ENCODE measurements at places on chromosomes 1 and 21. TPM values are rescaled to one million over a fixed set of nuclear protein-coding genes. Genes with fewer than 3 reads are reported as not detected.
A peak's percentile ranks its signal among the peaks of the same experiment; 100 is the strongest.

Gene SPATA46
- not detected for total RNA-seq

Gene TLR5
- total RNA-seq, result 1.2 TPM

Gene TSEN15
- 28.0 TPM for total RNA-seq

Gene MAP3K21
- total RNA-seq, result 2.2 TPM

Gene AXDND1
- total RNA-seq, result 1.1 TPM

Gene C1orf185
- not detected for total RNA-seq

Gene TMPRSS15
- total RNA-seq, result not detected

Gene ZNF593OS
- total RNA-seq, result not detected

Gene FCRL6
- total RNA-seq, result not detected

DNA sequence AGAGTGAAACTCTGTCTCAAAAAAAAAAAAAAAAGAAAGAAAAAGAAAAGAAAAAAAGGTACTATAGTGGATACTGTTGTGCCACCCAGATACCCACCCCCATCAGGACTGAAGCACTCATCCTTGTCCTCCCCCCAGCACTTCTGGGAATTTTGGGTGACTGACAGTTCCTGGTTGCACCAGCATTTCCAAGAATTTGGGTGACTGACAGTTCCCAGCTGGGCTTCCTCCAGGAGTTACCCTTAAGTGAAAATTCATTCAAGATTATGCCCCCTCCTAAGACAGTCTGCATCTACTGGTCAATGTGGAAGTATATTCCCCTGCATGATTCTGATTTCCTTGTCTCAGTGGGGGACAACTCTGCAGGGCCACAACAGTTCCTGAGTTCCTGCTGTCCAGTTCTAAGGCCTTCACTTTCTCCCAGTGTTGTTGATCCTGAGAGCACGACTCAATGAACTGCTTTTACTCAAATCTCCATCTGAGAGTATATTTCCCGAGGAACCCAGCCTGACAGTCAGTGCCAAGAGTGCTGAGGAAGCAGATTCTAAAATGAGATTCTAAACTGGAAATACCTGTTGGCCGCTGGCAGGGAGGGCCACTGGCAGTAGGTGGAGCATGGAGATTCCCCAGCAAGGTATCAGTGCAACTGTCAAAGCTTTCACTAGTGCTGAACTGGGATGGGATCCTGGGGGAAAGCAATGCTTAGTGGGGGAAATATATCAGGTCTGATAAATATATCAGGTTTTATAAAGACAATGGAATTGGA lies 18.5 kb downstream of the RIIAD1 start:
- no peak for DNase-seq

- no peak for DNase-seq
These were observed 53.6 kb downstream of the COL18A1 start for GRCh38 chr21:45458281-45459170.

DNA sequence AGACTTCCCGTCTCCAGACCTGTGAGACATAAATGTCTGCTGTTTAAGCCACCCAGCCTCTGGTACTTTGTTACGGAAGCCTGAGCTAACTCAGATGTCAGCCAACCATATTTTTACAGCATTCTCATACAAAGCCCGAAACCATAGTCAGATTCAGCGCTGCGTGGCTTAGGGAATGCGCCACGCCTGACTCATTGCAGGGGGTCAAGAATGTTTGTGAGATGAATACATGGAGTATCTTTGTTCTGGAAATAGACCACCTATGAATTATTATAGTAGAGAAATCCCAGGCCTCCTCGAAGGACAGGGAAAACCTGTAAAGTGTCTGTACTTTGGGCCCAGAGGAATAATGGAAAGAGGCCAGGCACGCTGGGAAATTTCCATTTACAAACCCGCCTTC lies 434.8 kb downstream of the CAMTA1 start:
- peak; percentile 79 for DNase-seq

- peak; percentile 2 for DNase-seq
These were observed 11.7 kb upstream of the OR14I1 start for GRCh38 chr1:248714248-248714647.

GRCh38 chr1:11280719-11281376 lies 7.8 kb downstream of the UBIAD1 start:
- DNase-seq, result no peak

DNA sequence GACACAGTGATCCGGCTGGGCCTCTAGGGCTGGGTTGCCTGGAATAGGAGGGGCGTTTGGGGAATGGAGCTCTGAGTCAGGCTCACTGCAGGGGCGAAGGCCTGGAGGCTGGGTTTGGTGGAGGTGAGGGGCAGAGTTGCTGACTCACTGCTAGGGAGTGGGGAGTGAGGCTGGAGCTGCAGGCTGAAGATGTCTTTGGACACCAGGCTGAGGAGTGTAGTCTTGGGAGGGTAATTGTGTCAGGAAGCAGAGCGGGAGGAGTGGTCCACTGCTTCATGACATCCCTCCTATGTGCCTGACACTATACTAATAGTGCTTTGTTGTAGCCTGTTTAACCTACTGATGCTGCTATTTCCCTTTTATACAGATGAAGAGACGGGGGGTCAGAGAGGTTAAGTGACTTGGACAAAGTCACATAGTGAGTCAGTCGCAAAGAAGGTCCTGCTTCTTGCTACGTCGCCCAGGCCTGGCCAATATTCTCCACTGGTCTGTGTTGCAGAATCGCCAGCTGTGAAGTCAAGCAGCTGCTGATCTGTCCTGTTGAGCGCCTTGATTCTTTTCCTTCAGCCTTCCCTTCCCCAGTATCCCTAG lies 13.6 kb downstream of the ACTL8 start:
- peak; percentile 85 for DNase-seq

- no peak for DNase-seq
These were observed 347.2 kb upstream of the ZRANB2 start for GRCh38 chr1:71428029-71428428.

GRCh38 chr21:41561701-41562100 lies 53.7 kb upstream of the TMPRSS2 start:
- no peak for DNase-seq

DNA sequence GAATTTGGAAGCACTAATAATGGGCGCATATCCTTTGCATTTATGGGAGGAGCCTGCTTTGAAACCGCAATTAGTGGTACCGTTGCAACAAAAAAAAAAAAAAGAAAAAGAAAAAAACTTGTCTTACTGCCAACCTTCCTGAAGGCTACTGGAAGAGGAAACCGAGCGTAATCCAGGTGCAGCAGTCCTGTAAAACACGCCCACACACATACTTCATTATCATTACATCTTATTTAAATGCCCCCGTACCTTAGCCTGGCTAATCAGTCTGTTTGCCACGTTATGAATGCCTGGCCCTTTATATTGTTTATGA lies 686 bp upstream of the ZNF281 start:
- peak; percentile 13 for DNase-seq

- no peak for DNase-seq
These were observed 416 bp upstream of the TNFRSF14 start for GRCh38 chr1:2555634-2556276.

- DNase-seq, result no peak
These were observed 45.7 kb upstream of the HOOK1 start for GRCh38 chr1:59768792-59769735.

DNA sequence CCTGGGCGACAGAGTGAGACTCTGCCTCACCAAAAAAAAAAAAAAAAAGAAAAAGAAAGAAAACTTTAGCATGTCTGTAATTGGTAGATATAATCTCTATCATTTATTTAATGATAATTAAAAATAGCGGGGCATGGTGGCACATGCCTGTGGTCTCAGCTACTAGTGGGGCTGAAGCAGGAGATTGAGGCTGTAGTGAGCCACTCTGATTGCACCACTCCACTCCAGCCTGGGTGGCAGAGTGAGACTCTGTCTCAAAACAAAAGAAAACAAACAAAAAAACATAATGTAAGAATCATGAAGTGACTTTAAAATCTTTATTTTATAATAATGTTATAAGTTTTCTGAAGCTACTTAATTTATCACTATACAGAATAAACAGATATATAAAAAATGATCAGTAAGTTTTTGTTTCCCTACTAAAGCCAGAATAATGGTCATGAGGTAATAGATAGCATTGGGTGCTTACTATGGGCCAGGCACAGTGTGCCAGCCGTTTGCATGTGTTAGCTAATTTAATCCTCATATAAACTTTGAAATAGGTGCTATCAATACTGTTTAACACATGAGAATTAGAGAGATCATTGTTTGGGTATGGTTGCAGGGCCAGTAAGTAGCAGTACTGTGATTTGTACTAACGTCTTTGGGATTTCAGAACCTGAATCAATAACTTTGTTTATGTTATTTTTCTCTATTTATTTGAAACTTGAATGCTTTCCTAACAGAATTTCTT lies 23.8 kb downstream of the CLIC4 start:
- DNase-seq, result no peak

GRCh38 chr1:21332554-21333311 lies 42.5 kb upstream of the ECE1 start:
- no peak for DNase-seq

DNA sequence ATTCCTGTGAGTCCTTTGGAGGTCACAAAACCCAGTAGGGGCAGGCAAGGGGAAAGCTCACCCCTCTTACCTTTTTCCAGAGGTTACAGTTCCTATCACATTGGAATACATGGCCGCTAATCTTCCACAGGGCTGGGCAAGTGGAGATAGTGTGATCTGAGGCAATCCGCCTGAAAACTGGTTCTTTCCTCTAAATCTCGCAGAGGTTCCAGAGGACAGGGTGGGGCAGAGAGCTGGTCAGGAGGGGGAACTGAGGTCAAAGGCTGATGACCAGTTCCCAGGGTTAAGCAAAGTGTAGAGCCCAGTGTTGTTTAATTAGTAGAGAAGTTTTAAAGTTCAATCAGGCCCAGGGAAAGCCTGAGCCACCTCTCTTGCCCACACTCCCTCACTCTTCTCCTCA lies at the start of gene SERPINC1:
Gene SERPINC1 (minus strand): TSS at position 179 of the 400 bp plus-strand sequence. CDS start 68 bp downstream, at position 111.
- no peak for DNase-seq

DNA sequence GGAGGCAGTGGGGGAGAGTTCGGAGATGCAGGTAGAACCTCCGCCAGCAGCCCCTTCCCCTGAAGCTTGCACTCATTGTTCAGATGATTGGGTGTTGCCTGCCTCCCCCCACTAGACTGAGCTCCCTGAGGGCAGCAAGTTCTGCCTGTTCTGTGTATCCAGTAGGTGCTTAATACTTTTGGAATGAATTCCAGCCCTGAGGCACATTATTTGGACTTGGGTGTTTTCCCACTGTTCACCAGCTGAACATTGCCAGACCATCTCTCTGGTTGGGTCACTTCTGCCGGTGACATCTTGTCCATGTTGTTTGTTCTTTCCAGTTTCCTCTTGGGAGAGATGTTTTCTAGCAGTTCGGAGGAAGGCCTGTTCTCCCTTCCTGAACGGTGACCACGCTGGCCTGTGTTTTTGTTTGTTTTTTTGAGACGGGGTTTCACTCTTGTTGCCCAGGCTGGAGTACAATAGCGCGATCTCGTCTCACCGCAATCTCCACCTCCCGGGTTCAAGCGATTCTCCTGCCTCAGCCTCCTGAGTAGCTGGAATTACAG lies 48.7 kb downstream of the SPSB1 start:
- no peak for DNase-seq

DNA sequence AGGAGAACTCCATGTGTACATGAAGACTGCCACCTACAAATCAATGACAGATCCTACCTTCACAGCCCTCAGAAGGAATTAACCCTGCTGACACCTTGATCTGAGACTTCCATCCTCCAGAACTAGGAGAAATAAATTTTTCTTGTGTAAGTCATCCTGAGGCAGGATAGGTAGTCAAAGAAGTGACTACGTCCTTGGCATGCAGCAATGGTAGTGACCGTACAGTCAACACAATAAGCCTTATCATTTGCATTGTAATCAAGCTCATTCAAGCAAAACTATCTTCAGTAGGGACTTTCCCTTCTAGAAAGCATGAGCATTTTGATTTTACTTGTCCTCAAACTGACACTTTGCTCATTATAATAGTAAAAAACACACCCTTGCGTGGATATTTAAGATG lies 64.0 kb upstream of the KCNK1 start:
- no peak for DNase-seq

- no peak for DNase-seq
These were observed 12.0 kb downstream of the TMEM9 start for GRCh38 chr1:201142011-201142848.

DNA sequence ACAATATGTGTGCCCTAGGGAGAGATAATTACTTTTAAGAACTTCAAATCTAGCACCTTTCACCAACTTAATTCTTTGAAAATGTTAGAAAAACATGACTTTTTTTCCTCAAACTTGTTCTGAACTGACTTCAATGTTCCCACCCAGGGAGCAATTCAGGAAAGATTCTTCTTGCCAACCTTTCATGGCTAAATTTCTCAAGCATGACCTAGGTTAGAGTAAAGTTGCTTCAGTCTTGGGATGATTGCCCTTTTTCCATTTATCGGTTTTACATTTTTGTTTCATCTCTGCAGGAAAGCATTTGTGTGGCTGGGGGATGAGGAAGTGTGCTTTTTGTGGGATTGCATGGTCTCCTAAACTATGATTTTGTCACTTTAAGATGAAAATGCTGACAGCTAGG lies 647.7 kb downstream of the LTN1 start:
- no peak for DNase-seq

All from astrocyte (in vitro differentiated cells and primary cell).